ENCODE measurements at places on chromosomes 1 and 21.

- no peak for DNase-seq
Measured at GRCh38 chr1:54627196-54627595, 3.9 kb upstream of the FAM151A start.

DNA sequence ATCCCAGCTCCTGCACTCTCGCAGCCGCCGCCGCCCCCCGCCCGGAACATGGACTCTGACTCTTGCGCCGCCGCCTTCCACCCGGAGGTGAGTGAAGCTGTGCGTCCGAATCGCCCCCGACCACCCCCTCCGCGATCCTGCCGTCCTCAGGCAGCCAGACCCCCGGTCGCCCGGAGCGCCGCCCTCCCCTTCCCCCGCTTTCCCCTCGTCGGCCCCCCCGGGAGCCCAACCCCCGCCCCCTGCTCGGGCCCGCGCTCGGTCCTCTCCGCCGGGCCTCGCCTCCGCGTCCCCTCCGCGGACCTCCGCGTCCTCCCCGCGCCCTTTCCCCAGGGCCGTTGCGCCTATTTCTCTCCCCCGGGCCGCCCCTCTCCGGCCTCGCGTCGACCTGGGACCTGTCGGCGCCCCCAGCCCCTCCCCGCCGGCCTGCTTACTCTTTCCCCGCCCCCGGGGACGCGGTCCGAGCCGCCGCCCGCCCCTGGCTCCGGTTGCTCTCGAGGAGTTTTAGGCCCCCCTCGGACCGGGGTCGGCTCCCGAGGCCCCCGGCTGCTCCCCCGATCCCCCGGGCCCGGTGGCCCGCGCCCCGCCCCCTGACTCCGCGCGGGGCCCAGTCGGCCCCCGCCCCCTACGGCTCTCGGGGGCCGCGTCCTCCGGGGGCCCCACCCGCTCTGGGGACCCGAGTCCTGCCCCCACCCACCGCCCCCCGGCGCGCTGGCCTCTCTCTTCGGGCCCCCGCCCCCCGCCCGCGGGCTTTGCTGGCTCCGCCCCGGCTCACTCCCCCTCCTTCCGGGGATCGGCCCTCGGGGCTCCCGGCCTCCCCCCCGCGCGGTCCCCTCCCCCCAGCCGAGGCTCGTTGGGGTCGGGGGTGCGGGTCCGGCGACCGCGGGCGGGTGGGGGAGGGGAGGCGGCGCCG, 743 bp downstream of the PHF13 start:
- no peak for DNase-seq

GRCh38 chr1:222995236-222995580, 147.8 kb downstream of the TLR5 start:
- DNase-seq = no peak

- DNase-seq = peak; percentile 14
Measured at GRCh38 chr1:40951943-40952743, 27.4 kb upstream of the CTPS1 start.

DNA sequence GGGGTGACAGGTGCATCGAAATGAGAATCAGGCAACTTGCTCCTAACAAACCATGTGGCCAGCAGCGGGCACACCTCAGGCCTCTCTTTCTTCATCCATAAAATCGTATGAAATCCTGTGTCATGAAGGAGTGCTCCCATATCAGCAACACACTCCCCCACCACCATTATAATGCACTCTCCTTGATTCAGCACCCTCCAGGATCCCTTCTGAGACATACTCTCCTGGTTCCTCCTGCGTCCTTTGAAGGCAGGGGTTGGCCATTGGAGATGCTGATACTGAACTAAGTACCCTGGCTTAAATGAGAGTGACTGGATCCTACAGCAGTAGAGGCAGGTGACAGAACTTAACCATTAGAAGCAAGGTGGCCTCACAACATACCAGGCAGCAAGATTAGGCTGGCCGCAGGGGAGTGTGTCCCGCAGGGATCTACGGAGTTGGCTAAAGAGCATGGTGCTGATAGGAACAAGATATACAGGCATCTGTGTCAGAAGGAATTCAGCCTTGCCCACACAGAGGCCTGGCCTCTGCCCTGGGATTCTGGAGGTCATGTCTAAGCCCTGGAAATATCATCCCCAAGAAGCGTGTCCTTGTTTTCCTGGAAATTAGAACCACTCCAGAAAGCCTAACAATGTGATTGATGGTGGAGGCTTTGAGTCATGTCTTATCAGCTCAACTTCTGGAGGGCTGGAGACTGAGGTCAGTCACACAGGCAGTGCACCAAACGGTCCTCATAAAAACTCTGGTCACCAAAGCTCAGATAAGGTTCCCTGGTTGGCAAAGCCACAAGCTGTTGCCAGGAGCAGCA, 16.8 kb downstream of the S100A7A start:
- DNase-seq = no peak

DNA sequence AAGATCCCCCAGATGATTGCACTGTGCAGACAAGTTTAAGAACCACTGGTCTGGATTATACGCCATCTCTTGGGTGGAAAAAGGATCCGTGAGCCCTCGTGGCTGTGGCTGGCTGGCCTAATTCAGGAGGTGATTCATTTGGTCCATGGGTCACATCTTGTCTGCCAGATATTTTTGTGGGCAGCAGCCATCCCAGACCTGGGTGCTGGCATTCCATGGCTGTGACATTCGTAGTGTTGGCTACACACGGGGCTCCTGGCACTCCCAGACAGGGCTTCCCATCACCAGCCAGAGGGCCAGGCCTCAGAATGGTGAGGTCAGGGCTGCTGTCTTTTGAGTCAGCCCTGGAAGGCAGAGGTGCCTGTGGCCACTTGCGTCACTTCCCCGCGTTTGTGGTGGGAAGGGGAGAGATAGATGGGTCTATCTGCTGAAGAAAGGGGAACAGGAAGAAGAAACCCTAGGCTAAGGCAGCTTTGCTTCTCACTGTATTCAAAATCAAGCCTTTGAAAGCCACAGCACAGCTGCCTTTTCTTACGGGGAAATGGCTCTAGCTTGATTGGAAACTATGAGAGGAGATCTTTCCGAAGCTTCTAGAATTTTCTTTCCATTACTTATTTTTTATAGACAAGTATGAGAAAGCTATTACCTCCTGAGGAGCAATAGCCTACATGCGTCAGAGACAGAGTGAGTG, 32.4 kb downstream of the EIF2D start:
- no peak for DNase-seq

DNA sequence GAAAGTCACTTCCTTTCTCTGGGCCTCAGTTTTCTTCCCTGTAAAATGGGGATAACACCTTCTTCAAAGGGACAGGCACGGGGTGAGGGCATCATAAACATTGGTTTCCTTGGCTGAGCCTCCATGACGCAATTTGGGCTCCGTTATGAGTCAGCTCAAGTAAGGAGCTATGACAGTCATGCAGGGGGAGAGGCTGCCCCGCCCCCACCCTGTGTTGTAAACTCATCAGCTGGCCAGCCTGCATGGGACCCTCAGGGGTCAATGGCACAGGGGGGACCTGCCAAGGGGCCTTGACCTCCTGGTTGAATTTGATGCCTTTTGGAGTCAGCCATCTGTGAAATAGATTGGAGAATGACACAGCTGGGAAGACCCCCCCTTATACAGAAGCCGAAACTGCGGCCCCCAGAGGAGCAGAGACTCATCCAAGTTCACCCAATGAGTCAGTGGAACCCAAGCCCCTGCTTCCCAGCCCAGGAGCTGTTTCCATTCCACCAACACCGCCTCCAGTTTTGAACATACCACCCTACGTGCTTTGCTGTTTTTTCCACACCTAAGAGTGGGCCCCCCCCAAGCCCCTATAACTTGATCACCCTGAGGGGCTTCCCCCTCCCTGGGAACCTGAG, 36.8 kb upstream of the RUNX3 start:
- DNase-seq = no peak

- no peak for DNase-seq
Measured at GRCh38 chr1:151992303-151993083, 1.2 kb downstream of the S100A10 start.

- DNase-seq = no peak
Measured at GRCh38 chr1:32111789-32112188, 3.9 kb downstream of the KPNA6 start.

GRCh38 chr1:246506367-246506673, 759 bp downstream of the SMYD3 start:
- DNase-seq = no peak

GRCh38 chr1:47192458-47193384, 2.9 kb upstream of the PDZK1IP1 start:
- peak; percentile 66 for DNase-seq

DNA sequence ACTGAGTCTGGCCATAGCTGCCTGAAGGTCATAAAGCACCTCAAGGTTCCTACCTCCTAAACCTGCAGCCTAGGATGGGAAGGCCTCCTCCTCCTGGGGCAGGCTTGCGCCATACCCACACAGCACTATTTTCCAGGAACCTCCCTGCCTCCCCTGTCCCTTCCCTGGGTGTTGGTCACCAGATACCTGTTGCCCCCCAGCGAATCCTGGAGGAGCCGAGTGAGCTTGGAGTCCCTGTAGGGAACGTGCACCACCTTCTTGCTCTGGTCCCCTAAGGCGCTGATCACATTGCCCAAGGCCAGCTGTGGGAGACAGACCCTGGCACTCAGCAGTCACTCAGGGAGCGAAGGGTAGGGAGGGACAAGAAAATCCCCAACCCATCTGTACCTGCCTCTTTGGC, 19.4 kb downstream of the KIF21B start:
- no peak for DNase-seq

DNA sequence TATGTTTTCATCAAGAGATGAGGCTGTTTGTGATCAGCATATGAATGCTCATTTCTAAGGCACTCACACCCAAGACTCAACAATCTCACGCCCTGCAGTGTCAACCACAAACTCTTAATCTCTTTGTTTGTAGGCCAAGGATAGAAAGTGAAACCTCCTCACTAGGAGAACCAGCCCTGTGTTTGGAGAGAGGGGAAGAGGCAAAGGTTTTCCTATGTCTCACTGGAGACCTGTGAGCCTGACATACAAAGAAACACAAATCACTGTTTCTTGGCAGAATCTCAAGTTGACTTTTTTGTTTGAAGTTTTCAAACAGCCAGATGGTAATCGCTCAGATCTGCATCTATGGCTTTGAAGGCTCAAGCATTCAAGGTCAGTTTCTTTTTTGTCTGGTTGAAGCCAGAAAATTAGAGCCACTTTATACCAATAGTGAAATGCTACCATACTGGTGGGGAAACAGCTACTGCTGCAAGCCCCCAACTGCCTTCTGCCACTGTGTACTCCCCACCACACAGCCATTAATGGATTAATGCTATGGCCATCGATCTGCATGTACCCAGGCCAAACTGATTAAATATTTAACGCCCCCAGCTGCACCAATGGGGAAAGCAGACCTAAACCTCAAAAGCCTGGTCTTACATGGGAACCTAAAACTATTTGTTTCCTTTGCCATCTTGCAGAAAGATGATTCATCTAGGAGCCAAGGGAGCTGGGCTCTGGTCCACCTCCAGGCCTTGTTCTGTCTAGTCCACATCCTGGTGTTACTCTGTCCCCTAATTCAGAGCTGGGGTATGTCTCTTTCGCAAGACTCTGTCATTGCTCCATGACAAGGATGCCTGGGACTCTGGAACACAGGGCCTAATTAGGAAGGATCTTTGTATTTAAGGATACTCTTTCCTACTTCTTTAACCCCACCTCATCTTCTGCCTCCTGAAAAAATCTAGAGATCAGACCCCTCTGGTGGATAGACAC, 16.3 kb downstream of the PDZK1 start:
- no peak for DNase-seq

GRCh38 chr1:244171241-244171985, 120.3 kb downstream of the ZBTB18 start:
- DNase-seq = peak; percentile 85

GRCh38 chr21:38590449-38591217, 92.4 kb upstream of the ERG start:
- no peak for DNase-seq

GRCh38 chr1:80656014-80656636, 1144.6 kb upstream of the ADGRL2 start:
- no peak for DNase-seq

DNA sequence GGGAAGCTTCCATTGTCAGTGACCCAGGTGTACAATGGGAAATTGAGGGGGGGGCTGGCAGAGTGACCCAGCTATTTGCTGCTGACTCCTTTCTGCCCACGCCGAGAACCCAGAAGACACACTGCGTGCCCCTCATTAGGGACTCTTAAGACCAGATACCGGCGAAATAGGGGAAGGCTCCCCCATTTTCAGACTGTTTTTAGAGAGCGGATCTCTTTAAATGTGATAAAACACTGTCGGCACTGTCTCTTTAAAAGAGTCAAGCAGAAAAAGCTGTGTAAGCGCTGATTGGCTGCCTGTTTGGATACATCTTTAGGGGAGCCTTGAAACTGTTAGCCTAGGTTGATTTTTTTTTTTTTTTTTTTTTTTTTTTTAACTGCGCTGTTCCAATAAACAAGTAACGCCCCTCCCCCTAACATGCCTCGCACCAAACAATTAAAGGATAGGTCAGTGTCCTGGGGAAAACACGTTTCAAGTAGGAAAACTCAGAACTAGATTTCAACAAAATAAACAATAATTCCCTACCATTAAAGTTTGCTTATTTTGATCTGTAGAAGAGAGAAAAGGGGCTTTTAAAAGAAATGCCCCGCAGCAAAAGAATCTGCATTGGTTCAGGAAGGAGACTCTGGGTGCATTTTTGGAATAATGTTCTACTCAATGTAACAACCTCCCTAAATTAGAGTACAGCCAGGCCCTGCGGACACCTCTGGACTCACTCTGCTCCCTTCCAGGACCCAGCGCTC, 1.4 kb upstream of the SSBP3 start:
- peak; percentile 97 for DNase-seq

DNA sequence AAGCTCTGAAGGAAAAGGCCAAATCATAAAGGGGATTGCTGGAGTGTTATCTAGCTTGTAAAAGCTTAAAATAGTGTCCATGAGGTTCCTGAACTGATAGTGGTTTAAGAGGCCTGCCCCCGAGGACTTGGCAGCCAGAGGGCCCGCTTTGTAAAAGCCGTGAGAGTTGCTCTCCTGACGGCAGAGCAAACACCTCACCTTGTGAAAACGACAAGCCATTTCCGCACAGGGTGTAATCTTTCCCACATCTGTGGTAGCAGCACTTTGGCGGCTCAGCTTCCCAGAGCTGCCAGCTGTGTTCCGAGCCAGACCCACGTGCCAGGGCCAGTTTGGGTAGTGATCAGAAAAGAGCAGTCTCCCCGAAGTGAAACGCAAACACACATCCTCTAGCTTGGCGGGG, 37.0 kb downstream of the SERBP1 start:
- no peak for DNase-seq

Measured in NCI-H1694 (cell line).